Sciatic nerve (tissue), 2 donors: ENCODE measurements at places on chromosomes 5 and 9.

DNA sequence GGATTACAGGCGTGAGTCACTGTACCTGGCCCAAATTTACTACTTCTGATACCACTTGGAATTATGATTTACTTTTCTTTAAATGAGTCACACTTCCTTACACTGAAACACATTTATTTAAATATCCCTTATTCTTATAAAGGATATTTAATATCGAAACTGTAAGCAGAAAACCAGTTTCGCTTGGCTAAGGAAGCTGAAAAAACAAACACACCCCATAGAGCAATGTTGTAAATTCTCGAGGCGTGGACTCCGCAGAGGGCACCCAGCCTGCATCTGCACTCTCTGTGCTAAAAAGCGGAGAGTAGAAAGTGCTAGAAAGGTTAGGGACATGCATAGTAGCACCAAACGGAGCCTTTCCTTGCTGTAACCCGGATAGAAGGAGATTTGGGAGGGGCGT is 86.5 kb downstream of the HMCN2 start:
- DNase-seq = no peak

DNA sequence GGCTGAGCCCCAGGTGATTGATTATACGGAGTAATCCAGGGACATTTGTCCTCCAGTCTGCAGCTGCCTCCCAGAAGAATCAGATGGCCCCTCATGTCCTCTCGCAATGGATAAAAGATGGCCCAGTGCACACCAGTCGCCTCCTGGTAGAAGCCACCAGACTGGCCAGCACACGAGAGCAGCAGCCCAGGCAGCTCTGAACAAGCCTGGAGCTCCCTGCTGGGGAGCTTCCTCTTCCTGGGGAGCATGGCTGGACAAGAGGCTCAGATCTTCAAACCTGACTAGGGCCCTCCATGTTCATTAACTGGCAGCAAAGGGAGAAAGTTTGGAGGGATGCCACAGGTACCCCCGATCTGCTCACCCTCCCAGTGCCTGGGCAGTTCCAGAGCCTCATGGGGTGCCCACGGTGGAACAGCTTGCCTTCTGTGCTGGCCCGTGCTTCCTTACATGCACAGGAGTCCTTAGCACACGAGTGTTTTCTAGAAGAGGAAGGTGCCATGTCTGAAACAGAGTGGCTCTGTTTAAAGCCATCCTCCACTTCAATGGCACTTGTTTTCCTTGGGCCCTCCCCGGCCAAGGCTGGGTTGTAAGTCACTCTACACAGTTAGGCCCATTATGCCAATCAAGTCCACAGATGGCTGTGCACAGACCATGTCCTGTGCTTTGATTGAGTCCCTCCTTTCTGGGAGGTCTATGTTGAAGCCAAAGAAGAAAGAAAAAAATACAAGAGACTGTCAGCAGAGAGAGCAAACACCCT is 75.6 kb downstream of the PRRT1B start:
- DNase-seq = no peak

- no peak for DNase-seq
Observed at GRCh38 chr5:109053995-109054417, 306.3 kb downstream of the FER start.

DNA sequence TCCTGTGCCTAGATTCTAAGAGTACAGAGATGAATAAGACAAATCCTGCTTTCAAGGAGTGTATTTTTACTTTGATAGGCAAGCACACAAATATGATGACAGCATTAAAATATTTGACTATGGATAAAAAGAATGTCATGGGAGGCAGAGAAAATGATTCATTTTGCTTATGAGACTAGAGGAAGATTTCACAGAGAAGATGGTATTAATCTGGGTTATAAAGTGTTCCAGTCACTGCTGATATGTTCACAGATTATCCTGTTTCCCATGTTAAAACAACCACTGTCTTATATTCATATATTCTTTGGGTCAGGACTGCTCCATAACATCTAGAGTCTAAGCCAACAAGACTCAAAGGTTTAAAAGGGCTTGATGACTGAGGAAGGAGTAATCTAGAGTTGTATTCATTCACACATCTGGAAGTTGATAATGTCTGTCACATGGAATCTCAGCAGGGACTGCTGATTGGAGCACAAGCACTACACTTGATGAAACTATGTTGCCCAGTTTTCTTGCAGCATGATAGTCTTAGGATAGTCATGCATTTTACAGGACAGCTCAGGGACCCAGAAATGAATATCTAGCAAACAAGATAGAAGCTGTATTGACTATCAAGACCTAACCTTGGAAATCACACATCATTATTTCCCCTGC is 79.3 kb downstream of the STARD4 start:
- no peak for DNase-seq

GRCh38 chr9:107707428-107707837 is 217.9 kb upstream of the KLF4 start:
- DNase-seq = no peak

DNA sequence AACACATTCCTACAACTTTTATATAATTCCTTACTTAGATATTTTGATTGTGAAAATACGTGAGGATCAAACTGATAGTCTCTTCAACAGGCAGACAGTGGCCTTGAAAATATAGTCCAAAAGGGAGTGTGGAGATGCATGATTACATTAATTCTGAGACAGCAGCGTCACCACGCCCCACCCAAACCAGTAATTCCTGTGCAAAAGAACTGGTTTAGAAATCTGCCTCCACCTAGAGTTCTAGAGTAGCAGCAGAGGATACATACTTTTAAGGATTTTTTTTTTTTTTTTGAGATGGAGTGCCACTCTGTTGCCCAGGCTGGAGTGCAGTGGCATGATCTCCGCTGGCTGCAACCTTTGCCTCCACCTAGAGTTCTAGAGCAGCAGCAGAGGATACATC is 1.6 kb upstream of the TUT7 start:
- DNase-seq = no peak

GRCh38 chr5:1681955-1682354 is 117.7 kb downstream of the MRPL36 start:
- DNase-seq = no peak

- no peak for DNase-seq
Observed at GRCh38 chr5:164672931-164673694, 1167.7 kb downstream of the MAT2B start.

GRCh38 chr5:45279109-45279508 is 417.1 kb downstream of the HCN1 start:
- no peak for DNase-seq

DNA sequence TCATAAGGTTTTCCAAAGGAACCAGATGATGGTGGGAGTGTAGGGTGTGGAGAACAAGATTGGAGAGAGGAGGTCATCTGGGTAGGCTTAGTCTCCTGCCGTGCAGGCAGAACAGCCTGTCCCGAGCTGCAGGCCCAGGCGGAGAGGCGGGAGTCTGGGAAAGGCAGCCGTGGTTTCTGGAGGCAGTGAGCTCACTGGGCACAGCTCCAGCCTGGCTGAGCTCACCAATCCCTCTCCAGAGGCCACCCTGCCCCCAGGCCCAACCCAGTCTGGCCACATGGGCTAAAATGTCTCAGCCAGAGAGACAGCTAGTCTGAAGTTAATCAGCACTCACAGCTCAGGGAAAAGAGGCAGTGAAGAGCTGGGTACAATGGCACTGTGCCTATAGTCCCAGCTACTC is 12.3 kb downstream of the P4HA2 start:
- peak; percentile 91 for DNase-seq
